Activated CD4-positive, alpha-beta T cell treated with anti-CD3 and anti-CD28 coated beads, Interleukin-2, amount 10 ng/mL, durations not matched to agents 24 days and 14 days (primary cell): ENCODE measurements at places on chromosomes 12 and 14. TPM values are rescaled to one million over a fixed set of nuclear protein-coding genes. Genes with fewer than 3 reads are reported as not detected.

- H3K4me1 ChIP-seq, result peaks cover 9% of the 10 kb centered on the region
- no peak overlapping the region for H3K27ac ChIP-seq
- DNase-seq, result no peak
- H3K36me3 ChIP-seq, result no peaks in the 10 kb centered on the region
These were observed 757.7 kb upstream of the TMEM132C start for GRCh38 chr12:127509066-127509778.

DNA sequence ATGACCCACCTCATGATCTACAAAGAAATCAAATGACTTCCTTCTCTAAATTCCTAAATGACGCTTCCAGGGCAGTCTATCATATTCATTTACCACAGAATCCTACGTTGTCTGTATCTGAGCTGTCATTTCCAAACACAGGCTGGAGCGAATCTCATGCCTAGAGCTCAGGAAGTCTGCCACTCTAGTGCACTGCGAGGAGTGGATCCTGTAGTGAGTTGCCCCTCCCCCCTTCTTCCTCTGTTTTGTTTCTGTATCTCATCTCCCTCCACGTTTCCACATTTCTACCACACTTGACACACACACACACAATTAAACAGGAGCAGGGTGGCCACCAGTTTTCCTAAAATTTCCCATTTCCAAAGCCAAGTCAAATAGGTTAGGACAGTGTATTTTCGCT is 415.4 kb upstream of the PRICKLE1 start:
- no peaks in the 10 kb centered on the region for H3K36me3 ChIP-seq
- H3K4me1 ChIP-seq, result no peaks in the 10 kb centered on the region
- DNase-seq, result no peak
- no peak overlapping the region for H3K4me3 ChIP-seq
- H3K27ac ChIP-seq, result no peak overlapping the region
- H3K27me3 ChIP-seq, result no peaks in the 10 kb centered on the region

GRCh38 chr12:108305520-108305919 is 33.6 kb downstream of the CMKLR1 start:
- H3K4me3 ChIP-seq, result no peak overlapping the region
- DNase-seq, result no peak
- H3K27ac ChIP-seq, result no peak overlapping the region
- no peaks in the 10 kb centered on the region for H3K36me3 ChIP-seq
- peaks cover 9% of the 10 kb centered on the region for H3K27me3 ChIP-seq
- H3K4me1 ChIP-seq, result peaks cover 14% of the 10 kb centered on the region

DNA sequence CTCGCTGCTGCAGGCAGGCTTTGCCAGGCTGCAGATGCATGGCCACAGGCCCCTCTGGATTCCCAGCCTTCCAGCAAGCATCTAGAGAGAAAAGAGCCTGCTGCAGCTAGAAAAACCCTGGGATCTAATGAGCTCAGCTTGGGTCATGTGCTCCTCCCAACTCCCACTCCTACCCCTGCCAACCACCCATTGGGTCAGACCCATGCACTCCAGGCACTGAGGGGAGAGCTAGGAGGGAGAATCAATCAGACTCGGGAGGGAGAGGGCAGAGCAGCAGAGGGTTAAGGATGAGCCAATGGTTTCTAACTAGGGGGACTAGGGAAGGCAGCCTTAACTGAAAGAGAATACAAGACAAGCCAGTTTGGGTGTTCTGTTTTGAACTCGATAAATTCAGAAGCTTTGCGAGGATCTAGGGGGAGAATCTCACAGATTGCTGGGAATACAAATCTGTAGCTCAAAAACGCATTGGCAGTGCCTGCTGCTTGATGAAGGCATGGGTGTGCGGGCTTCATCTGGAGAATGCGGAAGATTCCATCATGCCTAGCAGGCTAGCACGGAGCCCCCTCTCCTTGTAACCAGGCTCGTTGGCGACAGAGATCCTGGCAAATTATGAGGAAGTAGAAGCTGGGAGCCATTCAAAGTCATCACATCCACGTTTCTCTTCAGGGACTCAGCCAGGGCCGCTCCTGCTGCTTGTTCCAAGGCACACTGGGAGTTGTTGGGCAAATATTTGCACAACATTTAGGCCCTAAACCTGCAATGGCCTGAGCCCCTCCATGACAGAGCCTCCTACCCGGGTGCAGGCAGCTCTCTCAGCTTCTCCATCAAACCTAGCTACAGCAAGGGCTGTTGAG is 56.4 kb downstream of the VCPKMT start:
- no peaks in the 10 kb centered on the region for H3K27me3 ChIP-seq
- H3K4me1 ChIP-seq, result peaks cover 66% of the 10 kb centered on the region
- peaks cover 6% of the 10 kb centered on the region for H3K36me3 ChIP-seq
- H3K4me3 ChIP-seq, result peak overlapping the region; percentile 85
- no peak for DNase-seq

GRCh38 chr12:84694116-84694515 is 218.5 kb downstream of the SLC6A15 start:
- H3K4me3 ChIP-seq, result no peak overlapping the region
- no peak overlapping the region for H3K27ac ChIP-seq
- no peaks in the 10 kb centered on the region for H3K36me3 ChIP-seq
- H3K4me1 ChIP-seq, result no peaks in the 10 kb centered on the region

GRCh38 chr12:69996241-69996640 is 171.2 kb downstream of the MYRFL start:
- DNase-seq, result peak; percentile 37
- H3K4me1 ChIP-seq, result no peaks in the 10 kb centered on the region
- H3K4me3 ChIP-seq, result no peak overlapping the region
- H3K27me3 ChIP-seq, result no peaks in the 10 kb centered on the region
- H3K27ac ChIP-seq, result no peak overlapping the region
- H3K36me3 ChIP-seq, result no peaks in the 10 kb centered on the region

- peaks cover 34% of the 10 kb centered on the region for H3K36me3 ChIP-seq
- DNase-seq, result no peak
- peak overlapping the region; percentile 17 for H3K4me3 ChIP-seq
- peaks cover 54% of the 10 kb centered on the region for H3K4me1 ChIP-seq
- H3K27ac ChIP-seq, result peak overlapping the region; percentile 56
- H3K27me3 ChIP-seq, result no peaks in the 10 kb centered on the region
These were observed 336.8 kb upstream of the RGS6 start for GRCh38 chr14:71595441-71595840.

- no peak overlapping the region for H3K4me3 ChIP-seq
- DNase-seq, result no peak
- H3K27ac ChIP-seq, result no peak overlapping the region
These were observed 73.2 kb downstream of the HSD17B6 start for GRCh38 chr12:56836317-56836716.

DNA sequence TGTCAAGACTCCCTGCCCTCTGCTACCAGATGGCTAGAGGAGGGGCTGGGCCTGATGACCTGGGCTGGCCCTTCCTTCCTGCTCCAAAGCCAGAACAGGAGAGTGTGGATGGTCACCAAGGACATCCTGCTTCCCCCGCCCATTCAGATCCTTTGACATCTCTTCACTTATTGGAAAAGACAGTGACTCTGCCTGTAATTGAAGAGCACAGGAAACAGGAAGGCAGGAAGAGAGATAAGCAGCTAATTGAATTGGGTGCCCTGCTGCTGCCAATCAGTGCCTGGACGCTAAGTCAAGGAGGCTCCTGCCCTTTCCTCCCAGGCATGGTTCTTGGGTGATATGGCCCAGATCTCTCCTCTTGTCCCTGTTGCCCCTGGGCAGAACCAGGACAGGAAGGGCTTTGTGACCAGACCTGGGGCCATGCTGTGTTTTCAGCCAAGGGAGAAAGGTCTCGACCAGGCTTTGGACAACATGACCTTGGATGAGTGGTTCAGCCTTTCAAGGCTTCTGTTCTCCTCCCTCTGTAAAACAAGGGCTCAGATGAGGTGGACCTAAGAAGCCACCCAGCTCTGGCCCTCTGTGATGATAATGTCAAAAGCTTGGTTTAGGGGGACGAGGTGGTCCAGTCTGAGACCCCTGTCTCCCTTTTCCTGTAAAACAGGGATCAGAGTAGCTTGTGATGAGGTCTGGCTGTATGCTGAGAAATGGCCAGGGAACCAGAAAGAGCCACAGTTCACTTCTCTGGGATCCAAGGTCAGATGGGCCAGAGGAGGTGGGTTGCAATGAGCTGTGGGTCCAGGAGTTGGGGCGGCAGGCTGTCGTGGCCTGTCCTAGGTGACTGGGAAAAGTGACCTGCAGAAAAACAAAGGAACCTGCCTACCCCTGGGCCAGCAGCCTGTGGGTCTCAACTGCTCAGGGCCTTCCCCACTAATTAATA is 38.8 kb downstream of the FAM222A start:
- H3K4me3 ChIP-seq, result no peak overlapping the region
- peaks cover 17% of the 10 kb centered on the region for H3K27me3 ChIP-seq
- no peaks in the 10 kb centered on the region for H3K4me1 ChIP-seq
- DNase-seq, result no peak
- no peaks in the 10 kb centered on the region for H3K36me3 ChIP-seq

GRCh38 chr12:18643681-18644080 is 94.1 kb downstream of the PLCZ1 start:
- no peak for DNase-seq
- H3K36me3 ChIP-seq, result no peaks in the 10 kb centered on the region
- H3K27me3 ChIP-seq, result no peaks in the 10 kb centered on the region

DNA sequence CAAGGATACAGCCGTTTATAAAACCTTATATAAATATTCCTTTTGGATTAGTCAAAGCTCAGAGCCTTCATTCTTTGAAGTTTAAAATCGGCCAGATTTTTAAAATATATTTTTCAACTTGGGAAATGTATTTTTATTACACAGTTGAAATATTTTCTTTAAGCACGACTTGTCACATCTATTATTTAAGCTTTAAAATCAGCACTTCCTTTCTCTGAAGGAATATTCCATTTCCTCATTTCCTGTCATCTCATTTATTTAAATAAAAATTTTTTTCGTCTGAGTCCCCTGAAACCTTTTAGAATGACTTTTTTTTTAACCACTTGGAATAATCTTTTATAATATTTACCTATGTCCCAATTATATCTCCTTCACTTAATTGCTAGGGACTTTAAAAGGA is 107.5 kb upstream of the PDE3A start:
- H3K27me3 ChIP-seq, result no peaks in the 10 kb centered on the region
- no peaks in the 10 kb centered on the region for H3K36me3 ChIP-seq
- H3K4me3 ChIP-seq, result no peak overlapping the region
- H3K27ac ChIP-seq, result no peak overlapping the region
- no peaks in the 10 kb centered on the region for H3K4me1 ChIP-seq

DNA sequence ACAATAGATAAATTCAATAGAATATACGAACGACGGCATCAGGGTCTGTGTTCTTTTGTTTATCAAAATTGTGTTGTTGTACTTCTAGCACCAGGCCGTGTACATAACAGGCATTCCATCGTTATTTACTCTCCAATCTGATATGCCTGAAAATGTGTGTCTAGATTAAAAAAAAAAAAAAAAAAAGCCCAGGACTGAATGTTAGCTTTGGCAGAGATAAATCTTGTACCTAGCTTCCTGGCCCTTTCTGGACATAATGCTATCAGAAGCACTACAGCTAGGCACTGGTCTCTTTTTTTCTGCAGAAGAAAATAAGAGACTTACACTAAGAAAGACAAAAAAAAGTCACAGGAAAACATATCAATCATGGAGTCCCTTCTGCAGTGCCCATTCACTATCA is 37.0 kb downstream of the CDKL1 start:
- no peaks in the 10 kb centered on the region for H3K27me3 ChIP-seq
- H3K4me3 ChIP-seq, result no peak overlapping the region
- H3K4me1 ChIP-seq, result peaks cover 18% of the 10 kb centered on the region
- no peak overlapping the region for H3K27ac ChIP-seq

DNA sequence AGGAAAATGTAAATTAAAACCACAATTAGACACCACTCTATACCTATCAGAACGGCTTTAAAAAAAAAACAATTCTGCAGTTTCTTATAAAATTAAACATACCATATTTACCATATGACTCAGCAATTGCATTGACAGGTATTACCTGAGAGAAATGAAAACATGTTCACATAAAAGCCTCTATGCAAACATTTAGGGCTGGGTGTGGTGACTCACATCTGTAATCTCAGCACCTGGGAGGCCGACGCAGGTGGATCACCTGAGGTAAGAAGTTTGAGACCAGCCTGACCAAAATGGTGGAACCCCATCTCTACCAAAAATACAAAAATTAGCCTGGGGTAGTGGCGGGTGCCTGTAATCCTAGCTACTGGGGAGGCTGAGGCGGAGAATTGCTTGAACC is 41.1 kb downstream of the SPTB start:
- no peak overlapping the region for H3K27ac ChIP-seq
- no peaks in the 10 kb centered on the region for H3K4me1 ChIP-seq
- H3K4me3 ChIP-seq, result no peak overlapping the region
- peaks cover 32% of the 10 kb centered on the region for H3K27me3 ChIP-seq
- DNase-seq, result no peak
- no peaks in the 10 kb centered on the region for H3K36me3 ChIP-seq

DNA sequence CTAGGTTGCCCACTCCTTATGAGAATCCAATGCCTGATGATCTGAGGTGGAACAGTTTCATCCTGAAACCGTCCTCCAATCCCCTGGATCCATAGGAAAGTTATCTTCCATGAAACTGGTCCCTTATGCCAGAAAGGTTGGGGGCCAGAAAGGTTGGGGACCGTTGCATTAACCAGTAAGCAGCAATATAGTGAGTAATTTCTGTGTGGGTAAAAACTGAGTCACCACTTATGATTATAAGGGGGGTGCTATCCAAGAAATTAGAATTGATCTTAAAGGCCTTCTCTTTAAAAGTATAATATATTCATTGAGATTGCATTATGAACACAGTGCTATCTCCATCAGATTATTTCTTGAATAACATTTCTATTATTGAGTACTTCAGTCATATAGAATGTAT is 97.2 kb downstream of the PCNX1 start:
- no peak overlapping the region for H3K4me3 ChIP-seq
- peaks cover 24% of the 10 kb centered on the region for H3K4me1 ChIP-seq
- H3K27me3 ChIP-seq, result no peaks in the 10 kb centered on the region
- no peak for DNase-seq
- H3K36me3 ChIP-seq, result peaks cover 23% of the 10 kb centered on the region

- H3K27ac ChIP-seq, result no peak overlapping the region
- no peaks in the 10 kb centered on the region for H3K36me3 ChIP-seq
These were observed 308.7 kb upstream of the DDHD1 start for GRCh38 chr14:53461858-53462257.

- H3K27me3 ChIP-seq, result peaks cover 24% of the 10 kb centered on the region
- H3K36me3 ChIP-seq, result no peaks in the 10 kb centered on the region
- peaks cover 12% of the 10 kb centered on the region for H3K4me1 ChIP-seq
- no peak overlapping the region for H3K27ac ChIP-seq
- H3K4me3 ChIP-seq, result no peak overlapping the region
These were observed 32.4 kb upstream of the BEGAIN start for GRCh38 chr14:100619396-100620254.

DNA sequence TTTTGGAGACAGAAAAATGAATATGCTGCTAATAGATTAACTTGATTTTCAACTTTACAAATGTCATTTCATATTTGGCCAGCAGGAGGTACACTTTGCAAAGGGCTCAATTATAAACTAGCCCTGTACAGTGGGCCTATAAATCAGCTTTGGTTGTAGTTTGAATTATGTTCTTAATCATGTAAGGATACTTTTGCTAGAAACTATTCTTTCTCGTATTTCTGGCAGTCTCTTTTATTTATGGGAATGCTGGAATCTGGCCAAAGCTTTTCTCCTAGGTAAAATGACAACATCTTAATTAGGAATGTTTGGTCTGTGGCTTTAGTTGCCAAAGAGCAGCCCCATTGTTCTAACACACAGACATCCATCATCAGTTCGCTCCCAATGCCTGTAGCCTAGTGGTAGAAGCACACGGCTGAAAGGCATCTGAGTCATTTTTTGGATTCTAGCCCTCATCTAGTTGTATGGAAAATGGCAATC is 1322.3 kb upstream of the SEL1L start:
- no peak for DNase-seq
- no peaks in the 10 kb centered on the region for H3K27me3 ChIP-seq
- H3K4me3 ChIP-seq, result no peak overlapping the region
- no peaks in the 10 kb centered on the region for H3K4me1 ChIP-seq
- no peaks in the 10 kb centered on the region for H3K36me3 ChIP-seq

AQP5 gene
- total RNA-seq, result not detected in 2 replicates

STXBP6 gene
- not detected in 2 replicates for total RNA-seq

LRRK2 gene
- total RNA-seq, result not detected in 2 replicates

KRT72 gene
- 0.09 TPM in 1 of 2 replicates, not detected in the other for total RNA-seq

CCNB1IP1 gene
- 60.5 and 61.8 TPM in 2 replicates for total RNA-seq
